ENCODE measurements at places on chromosomes 5 and 9. TPM values are rescaled to one million over a fixed set of nuclear protein-coding genes. Genes with fewer than 3 reads are reported as not detected.

PPIC gene
- total RNA-seq: 17.9 TPM

PCDHB15 gene
- total RNA-seq: 0.10 TPM

GRIN1 gene
- total RNA-seq: not detected

KCNV2 gene
- not detected for total RNA-seq

TMEM252 gene
- not detected for total RNA-seq

LCN1 gene
- not detected for total RNA-seq

ARHGEF37 gene
- total RNA-seq: 0.02 TPM

WDR31 gene
- total RNA-seq: 0.43 TPM

SPATA31C1 gene
- not detected for total RNA-seq

SLCO6A1 gene
- not detected for total RNA-seq

RNF183 gene
- not detected for total RNA-seq

DNA sequence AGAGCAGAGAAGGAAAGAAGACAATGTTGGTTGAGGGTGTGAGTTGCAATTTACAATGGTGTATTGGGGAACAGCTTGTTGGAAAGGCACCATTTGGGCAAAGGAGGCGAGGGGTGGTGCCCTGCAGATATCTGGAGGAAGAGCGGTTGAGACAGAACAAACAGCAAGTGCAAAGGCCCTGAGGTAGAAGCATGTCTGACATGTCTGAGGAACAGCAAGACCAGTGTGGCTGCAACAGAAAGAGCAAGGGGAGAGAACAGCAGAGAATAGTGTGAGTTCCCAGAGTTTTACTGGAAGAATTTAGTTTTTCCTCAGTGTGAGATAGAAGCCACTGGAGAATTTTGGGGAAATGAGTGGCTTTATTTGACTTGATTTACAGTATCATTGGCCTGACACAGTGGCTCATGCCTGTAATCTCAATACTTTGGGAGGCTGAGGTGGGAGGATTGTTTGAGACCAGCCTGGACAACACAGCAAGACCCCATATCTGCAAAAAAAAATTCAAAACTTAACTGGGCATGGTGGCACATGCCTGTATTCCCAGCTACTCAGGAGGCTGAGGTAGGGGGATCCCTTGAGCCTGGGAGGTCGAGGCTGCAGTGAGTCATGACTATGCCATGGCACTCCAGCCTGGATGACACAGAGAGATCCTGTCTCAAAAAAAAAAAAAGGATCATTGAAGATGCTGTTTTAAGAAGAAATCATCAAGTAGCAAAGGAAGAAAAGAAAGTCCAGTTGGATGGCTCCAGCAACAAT, 13.6 kb downstream of the CMBL start:
- peak; percentile 72 for DNase-seq

DNA sequence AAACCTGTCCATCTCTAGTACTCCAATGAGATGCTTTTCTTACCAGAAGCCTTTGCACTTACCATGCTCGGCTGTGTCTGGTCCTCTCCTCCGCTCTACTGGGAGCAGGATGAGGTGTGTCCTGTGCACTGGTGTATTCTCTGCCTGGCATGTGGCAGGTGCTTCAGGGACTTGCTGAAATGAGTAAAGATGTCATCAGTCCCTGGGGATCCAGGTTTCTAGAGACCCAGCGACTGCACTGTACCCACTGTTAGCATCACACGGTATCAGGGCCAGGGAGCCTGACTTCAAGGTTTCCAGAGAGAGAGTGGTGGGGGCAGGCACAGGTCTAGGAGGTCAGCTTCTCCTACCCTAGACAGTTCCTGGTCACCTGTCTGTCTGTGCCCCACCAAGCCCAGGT, 10.5 kb downstream of the PTTG1 start:
- DNase-seq: no peak

GRCh38 chr5:163190784-163191183, 246.6 kb upstream of the CCNG1 start:
- no peak for DNase-seq

DNA sequence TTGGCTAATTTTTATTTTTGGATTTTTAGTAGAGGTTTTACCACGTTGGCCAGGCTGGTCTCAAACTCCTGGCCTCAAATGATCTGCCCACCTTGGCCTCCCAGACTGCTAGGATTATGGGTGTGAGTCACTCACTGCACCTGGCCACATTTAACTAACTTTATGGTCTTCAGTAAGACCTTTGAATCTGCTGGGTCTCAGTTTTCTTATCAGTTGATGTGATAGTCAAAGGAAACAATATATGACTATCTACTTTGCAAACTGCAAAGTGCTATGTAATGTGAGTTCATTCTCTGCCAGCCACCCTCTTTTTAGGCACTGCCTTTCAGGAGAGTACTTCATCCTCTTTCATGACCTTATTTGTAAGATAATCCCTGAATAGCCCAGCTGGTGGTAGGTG, 474.7 kb downstream of the PDE4D start:
- DNase-seq: no peak

DNA sequence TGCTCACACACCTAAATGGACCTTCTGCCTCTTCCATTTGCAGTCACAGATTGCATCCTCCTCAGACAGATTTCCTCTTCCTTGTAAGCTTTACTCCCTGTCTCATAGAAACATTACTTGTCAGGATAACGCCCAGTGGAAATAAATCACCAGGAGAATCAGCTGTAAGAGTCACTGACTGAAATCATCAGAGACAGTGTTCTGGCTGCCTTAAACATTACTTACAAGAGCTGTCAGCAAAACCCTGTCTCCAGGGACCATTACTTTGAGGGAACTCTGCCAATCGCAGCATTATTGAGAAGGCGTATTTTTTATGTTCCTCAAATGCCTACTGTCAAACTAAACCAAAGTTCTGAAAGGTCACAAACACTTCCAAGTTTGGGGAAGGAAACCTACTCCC, 5.9 kb downstream of the DPYSL3 start:
- no peak for DNase-seq

GRCh38 chr9:70113403-70114022, 69.9 kb downstream of the MAMDC2 start:
- DNase-seq: peak; percentile 66

- DNase-seq: no peak
Measured at GRCh38 chr5:166865206-166865605, 1426.2 kb upstream of the WWC1 start.

DNA sequence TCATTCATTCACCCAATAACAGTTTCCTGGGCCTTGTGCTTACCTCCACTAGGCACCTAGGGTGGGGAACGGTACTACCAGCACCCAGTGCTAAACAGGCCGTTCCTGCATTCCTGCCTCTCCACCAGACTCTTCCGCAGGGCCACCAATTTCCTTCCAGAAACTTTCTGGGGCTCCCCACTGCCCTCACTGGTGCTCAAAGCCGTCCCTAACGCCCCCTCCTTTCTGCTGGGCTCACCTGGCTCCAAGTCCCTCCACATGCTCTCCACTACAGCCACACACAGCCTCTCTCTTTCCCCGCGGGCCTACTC, 1.4 kb downstream of the PHF19 start:
- DNase-seq: no peak

DNA sequence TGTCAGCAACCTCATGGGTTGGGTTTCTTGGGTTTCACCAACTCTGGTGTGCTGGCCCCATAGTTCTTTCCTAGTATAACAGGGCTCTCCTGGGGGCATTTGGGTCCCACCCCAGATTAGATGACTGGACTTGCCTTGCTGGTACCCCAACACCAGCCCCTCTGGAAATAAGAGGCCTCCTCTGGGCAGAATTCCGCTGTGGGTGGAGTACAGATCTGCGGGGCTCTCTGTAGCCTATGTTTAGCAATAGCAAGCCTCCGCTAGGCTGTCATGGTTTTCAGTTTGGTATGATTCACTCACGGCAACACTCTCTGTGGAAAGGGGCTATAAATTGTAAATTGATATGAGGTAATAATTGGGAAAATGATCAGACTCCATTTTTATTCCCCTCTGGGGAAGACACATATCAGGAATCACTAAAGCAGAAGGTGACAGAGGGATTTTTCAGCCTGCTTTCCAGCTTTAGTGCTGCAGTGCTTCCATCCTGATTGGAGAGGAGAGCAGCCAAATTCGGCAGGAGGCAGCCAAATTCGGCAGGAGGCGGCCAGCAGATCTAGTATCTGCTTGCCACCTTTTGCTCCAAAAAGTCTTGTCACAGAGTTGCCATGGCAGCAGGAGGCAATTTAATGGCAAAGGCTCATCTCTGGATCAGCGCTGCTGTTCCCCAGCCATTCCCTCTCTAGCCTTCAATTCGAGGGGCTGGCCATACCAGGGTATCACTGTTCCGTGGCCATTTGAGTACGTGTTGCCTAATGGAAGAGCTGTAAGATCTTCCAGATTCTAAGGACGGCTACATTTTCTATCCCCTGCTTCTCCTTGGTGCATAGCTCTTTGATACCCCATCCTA, 84.6 kb downstream of the SLC44A1 start:
- no peak for DNase-seq

GRCh38 chr5:109315245-109315644, 94.5 kb downstream of the PJA2 start:
- no peak for DNase-seq

DNA sequence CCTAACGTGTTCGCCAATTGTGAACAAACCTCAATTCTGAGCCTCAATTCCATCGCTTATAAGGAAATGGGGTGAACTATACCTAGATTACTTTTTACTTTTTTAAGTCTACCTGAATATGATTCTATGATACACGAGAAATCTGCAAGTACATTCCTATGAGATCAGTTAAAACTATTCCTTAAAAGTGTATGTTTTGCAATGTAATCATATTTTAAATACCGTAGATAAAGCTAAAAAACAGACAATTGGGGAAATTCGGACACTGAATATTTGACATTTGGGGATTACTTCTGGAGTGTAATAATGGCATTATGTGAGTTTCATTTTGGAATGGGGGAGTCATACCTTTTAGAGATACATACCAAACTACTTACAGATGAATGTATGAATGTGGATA, 62.3 kb downstream of the STRBP start:
- DNase-seq: no peak

DNA sequence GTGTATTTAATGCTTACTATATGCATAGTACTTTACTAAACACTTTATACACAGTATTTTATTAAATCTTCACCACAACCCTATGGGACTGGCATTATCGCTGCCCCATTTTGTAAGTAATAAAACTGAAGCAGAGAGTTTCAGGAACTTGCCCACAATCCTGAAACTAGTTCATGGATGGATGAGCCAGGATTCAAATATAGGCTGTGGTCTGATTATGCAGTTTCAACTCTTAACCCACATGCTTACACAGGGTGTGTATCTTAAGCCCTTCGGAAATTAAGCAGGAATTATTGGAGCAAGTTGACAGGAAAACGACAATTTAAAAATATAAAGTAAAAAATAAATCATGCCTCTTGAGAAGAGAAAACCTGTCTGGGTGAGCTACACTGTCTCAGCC, 109.0 kb downstream of the ATP10B start:
- no peak for DNase-seq

DNA sequence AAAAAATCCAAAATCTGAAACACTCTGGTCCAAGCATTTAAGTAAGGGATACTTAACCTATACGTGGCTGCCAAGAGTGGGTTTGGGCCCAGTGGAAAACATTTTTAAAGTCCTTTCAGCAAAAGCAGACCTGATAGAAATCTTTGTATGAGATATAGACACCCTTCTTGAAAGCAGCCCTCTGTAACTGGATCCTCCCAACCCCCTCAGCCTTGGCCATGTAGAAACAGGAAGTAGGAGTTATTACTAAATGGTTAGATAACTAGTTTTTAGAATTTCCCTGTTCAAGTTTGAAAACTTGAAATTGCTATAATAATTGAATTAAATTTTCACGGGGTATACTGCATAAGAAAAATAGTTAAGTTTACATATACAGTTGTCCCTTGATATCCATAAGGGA, 111.3 kb upstream of the PCA3 start:
- no peak for DNase-seq

- DNase-seq: no peak
Measured at GRCh38 chr5:1883120-1883924, 597 bp upstream of the IRX4 start.

GRCh38 chr9:105708405-105708804, 14.1 kb downstream of the TMEM38B start:
- DNase-seq: no peak

DNA sequence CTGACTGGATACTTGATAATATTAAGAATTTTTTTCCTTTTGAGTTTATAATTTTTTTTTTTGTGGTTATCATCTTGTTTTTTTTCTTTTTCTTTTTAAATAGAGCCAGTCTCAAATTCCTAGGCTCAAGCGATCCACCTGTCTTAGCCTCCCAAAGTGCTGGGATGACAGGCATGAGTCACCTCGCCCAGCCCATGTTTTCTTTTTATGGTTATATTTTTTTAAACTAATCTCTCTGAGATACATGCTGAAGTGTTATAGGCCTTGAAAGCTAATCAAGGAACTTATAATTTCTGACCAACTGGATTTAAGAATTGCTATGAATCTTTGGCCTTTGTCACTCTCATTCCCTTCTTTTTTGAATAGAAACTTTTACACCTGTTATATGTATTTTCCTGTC, 6.8 kb upstream of the AMACR start:
- DNase-seq: no peak
